ENCODE measurements at places on chromosomes 16 and 17.

DNA sequence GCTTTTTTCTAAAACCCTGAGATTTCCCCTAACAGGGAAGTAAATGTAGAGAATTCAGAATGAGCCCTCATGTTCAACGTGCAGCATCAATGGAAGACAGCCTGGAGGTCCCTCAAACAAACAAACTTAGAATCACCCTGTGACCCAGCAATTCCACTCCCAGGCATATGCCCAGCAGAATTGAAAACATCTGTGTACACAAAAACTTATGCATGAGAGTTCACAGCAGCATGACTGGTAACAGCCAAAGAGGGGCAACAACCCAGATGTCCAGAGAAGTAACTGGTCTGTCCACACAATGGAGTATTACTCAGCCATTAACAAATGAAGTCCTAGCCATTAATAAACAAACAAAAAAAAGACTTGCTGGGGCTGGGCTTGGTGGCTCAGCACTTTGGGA is 252.7 kb downstream of the PARN start:
- no peak for ATAC-seq

DNA sequence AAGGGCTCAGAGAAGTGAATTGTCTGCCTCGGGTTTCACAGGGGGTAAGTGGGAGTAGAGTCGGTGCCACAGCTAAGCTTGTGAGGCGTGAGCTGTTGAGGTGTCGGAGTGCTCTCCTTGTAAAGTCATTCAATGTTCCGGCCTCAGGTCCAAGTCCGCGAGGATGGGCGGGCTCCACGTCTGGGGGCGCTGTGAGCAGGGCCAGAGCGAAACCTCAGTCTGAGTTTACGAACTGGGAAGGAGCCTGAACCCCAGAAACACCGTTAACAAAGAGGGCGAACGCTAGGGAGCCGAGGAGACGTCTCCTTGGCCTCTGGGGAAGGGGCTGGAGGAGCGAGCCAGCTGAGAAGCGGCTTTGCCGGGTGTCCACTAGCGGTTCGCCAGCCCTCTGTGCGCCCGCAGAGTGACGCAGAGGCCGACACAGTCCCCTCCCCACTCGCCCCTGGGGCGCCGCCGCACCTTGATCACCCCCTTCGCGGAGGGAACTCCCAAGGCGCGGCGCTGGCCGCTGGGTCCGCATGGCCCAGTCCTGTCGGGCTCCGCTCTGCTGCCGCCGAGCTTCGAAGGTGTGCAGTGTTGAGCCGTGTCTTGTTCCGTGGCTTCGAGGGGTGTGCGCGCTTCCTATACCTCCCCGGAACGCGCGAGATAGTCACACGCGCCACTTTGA is 4.9 kb downstream of the IRX3 start:
- ATAC-seq: no peak

DNA sequence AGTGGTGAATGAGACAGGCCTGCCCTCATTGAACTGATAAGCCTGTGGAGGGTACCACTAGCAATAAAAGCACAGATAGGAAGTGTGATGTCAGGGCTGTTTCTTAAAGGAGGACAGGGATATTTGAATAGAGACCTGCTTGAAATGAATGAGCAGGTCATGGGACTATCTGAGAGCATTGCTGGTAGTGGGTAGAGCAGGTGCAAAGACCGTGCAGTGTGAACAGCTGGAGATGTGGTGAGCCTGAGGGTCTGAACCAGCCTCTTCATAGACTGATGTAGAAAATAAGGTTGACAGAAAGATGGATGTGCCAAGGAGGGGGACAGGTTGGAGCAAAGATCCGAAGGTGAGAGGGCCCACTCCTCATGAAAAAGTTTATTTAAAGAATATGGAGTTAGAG is 2.4 kb downstream of the NUP93 start:
- ATAC-seq: no peak

DNA sequence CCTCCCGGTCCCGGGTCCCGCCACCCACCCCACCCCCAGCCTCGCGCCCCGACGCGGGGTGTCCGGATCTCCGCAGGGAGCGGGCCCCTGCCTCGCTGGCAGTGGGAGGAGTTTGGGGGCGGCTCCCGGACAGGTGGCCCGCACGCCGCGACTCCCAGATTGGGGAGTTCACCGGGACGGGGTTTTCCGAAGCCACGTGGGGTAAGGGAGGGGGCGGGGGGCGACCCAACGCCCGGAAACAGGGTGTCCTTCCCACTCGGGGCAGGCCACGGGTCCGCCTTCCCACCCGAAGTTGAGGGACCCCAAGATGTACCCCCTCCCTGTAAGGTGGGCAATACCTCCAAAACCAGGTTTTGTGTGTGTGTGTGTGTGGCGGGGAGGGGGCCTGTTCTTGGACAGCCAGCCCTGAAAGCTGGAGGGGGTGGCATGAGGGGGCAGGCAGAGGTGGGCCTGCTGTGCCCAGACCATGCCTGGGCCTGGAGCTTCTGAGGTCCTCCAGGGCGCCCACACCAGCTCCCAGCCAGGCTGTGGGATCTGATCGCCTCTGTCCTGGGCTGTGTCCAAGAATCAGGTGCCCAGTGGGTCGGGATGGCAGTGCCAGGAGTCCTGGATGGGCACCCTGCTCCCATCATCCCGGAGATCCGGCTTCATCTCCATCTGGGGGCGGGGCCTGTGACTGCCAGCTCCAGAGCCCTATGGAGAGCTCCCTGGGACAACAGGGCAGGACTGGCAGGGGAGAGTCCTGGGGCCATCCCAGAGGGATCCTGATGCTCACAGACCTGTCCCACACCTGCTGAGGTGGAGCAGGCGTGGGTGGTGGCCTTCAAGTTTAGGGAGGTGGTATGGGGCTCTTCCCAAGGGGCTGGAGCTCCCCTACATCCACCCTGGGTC is 767 bp downstream of the SYNGR2 start:
- ATAC-seq: peak; percentile 51

- no peak for ATAC-seq
Measured at GRCh38 chr17:44751806-44752205, 7.0 kb upstream of the ADAM11 start.

GRCh38 chr16:57480754-57481230 is 5.5 kb downstream of the DOK4 start:
- ATAC-seq: no peak

DNA sequence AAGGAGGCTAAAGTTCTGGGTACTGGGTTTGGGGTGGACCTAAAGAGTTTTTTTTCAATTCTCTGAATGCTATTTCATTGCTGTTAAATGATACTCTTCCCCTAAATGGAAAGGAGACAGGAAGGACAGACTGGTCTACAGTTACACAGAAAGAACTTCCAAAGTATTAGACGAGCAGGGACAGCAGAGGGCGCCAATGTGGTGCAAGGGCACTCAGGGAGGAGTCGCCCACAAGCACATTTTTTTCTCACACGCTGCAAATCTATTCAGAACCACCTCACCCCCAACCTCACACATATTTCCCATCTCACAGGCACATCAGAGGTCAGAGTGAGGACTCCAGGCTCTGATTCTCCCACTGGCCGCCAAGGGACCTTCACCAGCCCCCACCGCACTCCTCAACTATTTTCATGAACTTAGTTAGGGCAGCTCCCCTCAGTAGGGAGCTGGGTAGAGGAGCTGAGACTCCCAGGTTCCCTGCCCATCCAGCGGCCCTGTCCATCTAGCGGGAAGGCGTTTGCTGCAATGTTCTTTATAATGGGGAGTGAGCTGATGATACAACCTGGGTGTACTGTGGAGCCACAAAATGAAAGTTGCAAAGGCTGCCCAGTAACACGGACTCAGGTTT is 6.8 kb upstream of the CA4 start:
- peak; percentile 60 for ATAC-seq

DNA sequence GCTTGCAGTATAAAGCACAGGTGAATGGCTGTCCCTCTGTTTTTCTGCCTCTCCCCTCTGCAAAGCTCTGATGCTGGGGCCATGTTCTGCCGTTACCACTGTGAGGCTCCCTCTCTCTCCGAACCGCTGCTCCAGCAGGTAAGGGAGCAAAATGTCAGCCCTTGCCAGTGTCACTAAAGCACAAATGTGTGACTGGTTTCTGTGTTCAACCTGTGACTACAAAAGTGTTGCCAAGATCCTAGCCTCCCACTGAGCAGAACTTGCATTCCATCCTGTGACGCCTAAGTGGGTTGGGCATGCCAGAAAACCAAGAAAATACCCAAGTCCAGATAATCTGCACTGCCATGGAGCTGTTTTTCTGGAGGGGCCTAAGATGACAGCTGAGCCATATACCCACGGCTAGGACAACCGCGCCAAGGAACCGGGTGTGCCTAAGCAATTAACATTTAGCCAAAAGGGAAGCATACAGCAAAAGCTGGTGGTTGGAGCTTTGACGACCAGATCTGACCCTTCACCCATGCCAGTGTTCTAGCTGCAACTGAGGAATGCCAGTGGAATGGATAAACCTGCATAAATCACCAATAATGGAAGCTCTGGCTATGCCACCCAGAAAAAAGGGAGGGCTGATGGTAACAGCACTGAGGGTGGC is 35.0 kb downstream of the PSME3IP1 start:
- ATAC-seq: no peak

DNA sequence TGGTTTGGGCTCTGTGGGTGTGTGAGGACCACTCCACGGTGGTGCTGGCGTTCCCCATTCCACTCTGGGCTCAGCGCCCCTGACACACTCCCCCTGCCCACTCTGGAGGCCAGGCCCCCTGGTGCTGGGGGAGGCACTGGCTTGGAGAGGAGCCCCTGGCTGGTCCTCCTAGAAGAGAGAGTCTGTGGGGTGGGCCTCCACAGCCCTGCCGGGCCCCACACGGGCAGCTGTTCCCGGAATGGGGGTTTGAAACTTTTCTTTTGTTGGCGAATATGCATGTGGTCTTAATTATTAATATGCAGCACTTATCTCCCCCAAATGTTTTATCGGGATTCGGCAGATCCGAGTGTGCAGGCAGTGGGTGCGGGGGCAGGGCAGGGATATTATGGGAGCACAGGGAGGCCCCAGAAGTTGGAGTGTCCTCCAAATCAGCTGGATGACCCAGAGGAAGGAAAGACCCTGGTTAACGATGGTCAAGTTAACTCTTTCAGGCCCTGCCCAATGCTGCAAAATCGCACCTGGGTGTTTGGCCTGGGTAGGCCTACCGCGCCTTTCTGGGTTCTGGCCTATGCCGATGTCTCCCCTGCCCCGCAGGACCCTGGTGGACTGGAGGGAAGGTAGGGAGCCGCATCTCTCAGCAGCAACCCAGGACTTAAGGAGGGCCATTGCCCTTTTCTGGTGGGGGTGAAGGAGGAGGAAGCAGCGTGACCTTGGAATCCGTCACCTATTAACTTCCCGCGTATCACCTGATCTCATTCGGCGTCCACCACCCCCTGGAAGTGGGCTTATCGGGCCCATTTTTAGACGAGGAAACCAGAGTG is 36.0 kb downstream of the TMEM235 start:
- ATAC-seq: no peak

DNA sequence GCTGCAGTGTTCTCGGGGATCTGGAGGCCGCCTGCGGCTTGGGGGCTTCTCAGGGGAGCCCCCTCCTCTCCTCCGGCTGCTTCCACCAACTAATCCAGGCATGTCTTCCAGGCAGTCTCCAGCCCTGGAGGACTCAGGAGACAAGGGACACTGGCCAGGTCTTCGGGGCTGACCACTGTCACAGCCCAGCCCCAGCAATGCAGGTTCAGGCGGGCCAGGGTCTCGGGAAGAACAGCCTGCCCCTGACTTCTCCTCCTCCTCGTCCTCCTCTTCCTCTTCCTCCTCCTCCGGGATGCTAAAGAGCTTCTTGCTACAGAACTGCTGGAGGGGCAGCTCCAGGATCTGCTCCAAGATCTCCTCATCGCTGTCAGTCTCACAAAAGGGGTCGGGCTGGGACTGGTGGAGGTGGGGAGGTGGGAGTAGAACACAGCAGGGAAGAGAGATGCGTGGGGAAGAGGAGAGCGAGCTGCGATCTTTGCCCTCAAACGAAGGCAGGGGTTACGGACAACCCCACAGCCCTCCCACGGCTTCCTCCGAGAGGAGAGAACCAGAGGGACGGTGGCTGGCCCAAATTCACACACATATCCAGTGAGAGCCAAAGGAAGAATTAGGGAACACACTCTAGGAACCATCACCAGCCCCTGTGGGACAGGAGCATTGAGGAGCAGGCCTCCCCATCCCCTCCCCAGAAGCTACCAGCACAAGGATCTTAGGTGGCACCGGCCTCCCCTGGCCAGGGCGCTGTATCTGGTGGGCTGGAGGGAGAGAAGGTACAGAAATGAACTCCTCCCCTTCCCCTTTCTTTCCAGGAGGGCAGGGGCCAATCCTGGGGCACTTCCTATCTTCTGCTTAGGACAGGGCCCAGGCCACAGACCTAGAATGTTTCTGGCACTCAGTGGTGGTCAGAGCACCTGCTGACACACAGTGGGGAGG is 19.3 kb downstream of the TSPOAP1 start:
- no peak for ATAC-seq

DNA sequence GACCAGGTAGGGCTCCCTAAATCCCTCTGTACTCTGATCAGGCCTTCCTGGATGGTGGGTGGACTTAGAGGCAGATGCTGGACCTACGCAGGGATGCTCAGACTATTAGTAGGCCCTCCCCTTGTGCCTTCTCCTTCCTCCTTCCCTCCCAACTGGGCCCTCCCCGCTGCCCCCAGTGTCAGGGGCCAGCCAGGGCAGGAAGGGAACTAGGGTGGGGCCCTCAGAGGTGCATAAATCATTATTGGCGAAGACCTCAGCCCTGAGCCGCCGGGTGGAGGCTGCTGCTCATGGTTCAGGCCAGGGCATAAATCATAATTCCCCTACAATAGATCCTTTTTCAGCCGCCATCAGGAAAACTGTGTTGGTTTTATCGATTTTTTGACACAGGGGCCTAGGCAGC is 81.4 kb downstream of the MRM1 start:
- ATAC-seq: peak; percentile 66

DNA sequence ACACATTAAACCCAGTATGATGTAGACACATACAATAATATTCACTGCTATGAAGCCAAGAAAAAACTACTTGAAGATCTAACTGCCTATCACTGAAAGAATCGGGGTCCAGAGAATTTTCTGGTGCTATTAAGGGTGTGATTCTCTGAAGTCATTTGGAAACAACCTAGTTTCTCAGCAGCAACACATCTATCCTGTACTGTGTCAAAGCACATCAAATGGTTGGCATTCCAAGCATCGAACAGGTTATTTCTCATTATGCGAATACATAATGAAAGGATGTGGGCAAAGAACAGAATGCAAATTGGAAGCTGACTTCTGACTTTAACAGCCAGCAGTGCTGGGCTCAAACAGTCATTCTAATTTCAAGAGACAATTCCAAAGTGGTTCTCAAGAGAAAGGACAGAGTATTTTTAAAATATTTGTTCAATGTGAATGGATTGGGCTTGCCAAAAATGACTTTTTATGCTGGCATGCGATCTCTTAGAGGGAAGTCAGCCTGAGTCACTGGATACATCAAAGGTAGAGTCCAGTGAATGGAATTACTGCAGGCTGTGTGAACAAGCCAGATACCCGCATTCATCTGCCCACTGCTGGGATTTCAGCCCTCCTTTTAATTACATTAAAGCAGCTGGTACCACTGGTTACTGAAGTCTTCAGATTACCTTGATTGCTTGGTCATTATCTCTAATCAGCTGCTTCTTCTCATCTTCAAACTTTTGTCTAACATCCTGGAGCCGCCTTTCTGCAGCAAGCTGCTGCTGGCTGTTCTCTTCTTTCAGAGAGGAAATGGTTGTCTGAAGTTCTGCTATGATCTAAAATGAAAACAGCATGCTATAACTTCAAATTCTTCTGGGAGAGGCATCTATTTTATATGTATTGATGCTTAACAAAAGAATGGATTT is 181.2 kb upstream of the AXIN2 start:
- ATAC-seq: no peak

- peak; percentile 79 for ATAC-seq
Measured at GRCh38 chr17:15917438-15918027, 27.4 kb upstream of the ADORA2B start.

All from motor neuron (in vitro differentiated cells).